ENCODE measurements at places on chromosomes 7 and 10.
A peak's percentile ranks its signal among the peaks of the same experiment; 100 is the strongest.

DNA sequence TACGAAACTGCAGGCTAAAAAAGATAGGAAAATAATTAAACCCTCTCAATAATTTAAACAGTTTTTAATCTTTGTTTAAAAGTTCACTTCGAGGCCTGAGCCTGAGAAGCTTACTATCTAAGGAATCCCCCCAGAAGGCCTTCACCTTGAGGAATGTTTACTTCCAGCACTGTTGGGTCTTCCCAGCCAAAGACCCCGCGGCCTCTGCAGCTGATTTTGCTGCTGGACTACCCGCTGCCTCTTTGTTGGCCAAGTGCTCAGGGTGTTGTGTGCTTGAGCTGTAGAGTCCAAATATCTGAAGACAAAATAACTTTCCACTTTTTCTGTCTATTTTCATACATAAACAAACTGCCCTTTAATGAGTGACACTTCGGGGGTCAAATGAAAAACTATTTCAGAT lies 292.7 kb downstream of the GLRX3 start:
- DNase-seq, result no peak

- no peak for DNase-seq
Observed at GRCh38 chr10:51789118-51789517, 89.7 kb upstream of the CSTF2T start.

GRCh38 chr10:31582365-31583052 lies 263.5 kb downstream of the ZEB1 start:
- DNase-seq, result no peak

DNA sequence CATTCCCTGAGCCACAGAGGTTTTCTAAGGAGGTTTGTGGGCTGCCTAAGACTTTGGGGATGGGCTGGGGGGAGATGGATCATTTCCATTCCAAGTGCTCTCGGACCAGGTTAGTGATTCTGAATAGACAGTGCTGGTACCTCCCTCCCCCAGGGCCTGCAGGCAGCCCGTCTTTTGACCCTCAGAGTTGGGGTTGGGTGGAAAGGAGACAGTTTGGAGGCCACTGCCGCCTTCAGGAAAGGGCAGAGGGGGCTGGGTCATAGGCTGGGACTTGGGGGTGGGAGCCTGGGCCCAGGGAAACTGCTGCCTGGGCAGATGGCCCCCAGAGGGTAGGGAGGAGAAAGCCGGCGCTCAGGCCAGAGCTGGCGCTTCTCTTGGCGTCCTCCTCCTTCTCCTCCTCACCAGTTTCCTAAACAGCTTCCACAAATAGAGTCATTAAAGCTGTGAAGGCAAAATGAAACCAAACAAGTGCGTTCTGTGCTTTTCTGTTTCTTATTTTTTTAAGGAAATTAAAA lies 4.4 kb downstream of the UNC5B start:
- no peak for DNase-seq

DNA sequence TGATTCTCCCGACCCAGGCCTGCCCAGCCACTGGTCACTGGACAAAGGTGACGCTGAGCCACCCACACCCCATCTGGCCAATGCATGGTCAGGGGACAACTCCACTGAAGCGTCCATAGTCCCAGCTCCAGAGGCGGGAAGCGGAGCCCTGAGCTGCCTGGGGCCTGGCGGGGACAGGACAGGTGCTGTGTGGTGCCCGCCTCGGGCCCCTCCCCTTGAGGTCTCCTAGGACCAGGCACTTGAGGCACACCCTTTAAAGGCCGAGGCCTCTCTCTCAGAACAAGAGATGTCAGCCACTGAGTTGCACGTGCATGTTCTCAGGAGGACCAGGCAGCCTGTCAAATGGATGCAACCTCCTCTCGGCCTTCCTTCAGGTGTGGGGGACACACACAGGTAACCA lies 52.5 kb upstream of the PPP2R2D start:
- no peak for DNase-seq

DNA sequence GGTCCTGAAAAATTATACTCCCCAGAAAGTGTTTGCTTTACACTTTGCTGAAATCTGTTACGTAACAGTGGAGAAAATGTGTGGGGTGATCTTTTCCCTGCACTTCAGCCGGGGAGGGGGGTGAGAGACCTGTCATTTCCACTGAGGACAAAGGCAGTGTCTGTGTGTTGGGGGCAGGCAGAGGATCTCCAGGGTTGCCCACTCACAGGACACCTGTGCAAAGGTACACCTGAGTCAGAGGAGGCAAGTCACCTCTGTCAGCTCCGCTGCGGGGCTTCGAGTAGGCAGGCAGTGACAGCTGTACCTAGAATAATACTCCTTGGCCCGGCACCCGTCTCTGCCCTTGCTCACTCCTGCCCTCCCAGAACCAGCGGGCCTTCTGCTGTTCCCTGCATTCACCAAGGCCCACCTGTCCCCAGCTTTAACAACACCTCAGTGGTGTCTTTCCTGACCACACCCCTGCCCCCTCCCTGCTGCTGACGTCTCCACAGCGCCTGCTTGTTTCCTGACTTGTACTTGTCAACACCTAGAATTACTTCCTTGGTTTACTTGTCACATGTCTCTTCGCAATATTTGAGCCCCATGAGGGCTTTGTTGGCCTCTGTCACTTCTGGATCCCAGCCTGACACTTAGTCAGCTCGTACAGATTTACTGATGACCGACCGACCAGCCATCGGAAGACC lies 159.2 kb downstream of the NEURL1 start:
- DNase-seq, result no peak

- DNase-seq, result no peak
Observed at GRCh38 chr7:36598054-36598674, 126.1 kb downstream of the AOAH start.

GRCh38 chr7:104299323-104299722 lies 29.1 kb upstream of the LHFPL3 start:
- no peak for DNase-seq

- DNase-seq, result no peak
Observed at GRCh38 chr7:158824028-158824427, 5.3 kb downstream of the ESYT2 start.

GRCh38 chr10:44042926-44043602 lies 341.8 kb downstream of the CXCL12 start:
- no peak for DNase-seq

DNA sequence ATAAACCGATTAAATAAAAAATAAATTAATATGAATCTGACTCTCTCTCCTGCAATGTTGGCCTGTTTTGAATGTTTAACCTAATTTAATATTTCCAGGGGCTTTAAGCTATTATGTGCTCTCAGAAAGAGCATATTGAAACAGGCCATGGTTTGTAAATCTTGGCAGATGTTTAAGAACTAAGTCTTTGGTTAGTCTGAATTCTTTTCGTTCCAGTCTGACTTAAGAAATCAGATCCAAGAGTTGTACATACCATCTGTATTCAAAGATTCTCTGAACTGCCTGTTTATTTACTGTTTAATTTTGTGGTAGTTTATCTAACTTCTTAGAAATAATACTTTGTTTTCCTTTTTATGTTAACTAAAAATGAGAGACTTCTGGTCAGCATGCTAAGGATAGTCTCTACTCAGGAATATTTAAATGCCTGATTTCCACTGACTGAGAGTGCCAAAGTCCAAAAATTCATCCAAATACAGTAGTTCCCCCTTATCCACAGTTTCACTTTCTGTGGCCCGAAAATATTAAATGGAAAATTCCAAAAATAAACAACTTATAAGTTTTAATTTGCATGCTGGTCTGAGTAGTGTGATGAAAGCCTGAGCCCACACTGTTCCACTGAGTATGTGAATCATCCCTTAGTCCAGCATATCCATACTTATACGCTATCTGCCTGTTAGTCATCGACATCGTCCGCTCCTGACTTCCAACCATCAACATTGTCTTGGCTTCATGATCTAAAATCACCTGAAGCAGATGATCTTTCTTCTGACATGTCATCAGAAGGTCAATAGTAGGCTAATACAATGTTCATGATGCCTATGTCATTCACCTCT lies 238.1 kb upstream of the CSTF2T start:
- DNase-seq, result no peak

DNA sequence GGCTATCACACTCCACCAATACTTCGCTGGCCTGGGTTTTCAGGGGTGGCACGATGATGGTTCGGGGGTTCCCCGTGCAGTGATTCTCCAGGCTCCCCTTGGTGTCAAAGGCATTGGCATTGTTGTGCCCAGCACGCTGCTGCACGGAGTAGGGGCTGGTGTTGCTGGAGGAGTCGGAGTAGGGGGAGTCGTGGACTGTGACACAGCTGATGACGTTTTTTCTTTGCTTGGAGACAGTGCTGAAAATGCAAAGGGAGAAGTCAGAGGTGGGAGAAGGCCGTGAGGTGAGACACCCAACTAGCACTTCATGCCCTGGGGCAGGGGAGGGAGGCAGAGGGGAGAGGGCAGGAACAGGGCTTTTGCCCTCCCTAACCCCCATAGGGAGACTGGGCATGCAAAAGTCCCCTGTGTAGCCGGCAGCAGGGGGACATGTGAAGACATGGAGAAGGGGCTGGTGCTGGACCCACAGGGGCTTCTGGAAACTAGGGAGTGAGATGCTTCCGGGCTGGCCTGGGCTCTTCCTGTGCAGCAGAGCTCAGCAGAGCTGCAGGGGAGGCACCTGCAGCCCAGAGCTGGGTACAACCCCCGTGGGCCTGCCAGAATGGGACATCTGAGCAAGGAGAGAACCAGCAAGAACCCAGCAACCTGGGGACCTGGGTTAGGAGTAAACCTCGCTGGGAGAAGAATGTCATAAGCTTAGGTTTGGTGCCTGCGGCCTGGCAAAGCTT lies 60.5 kb downstream of the CLEC2L start:
- no peak for DNase-seq

GRCh38 chr7:111074071-111074747 lies 16.7 kb upstream of the LRRN3 start:
- DNase-seq, result no peak

DNA sequence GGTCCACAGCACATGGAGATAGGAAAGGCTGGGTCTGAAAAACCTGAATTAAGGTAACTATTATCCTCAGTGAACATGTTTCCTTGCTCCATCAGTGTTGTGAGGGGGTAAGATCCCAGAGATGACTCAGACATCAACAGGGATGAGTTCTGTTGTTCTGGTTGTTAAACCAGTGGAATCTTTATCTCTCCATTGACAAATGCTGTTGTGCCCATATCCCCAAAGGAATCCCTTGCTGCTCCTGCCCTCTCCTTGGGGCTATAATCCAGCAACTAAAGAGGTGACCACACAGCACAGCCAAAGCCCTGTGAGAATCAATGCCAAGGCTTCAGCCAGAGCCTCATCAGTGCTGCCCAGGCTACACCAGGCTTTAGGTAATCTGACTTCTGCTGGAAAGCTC lies 113.4 kb downstream of the JAZF1 start:
- DNase-seq, result no peak

GRCh38 chr10:113345826-113346624 lies 206.8 kb upstream of the HABP2 start:
- DNase-seq, result no peak

- DNase-seq, result no peak
Observed at GRCh38 chr10:16478801-16479200, 42.0 kb downstream of the PTER start.

DNA sequence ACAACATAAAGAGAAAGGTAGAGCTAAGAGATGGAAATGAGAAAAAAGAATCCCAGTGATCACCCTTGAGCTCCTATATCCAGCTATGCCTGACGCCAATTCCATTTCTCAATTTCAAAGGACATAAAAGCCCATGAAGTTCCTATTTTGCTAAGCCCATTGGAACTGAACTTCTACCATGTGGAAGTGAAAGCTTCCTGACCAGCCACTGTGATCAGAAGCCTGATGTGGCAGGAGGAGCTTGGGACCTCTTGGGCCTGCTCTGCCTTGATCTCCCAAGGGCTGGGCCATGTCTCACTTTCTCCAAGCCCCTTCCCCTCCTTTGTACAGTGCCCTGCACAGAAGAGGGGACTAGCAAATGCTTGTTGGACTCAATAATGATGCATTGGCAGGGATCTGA lies 52.7 kb downstream of the PRLHR start:
- DNase-seq, result no peak

DNA sequence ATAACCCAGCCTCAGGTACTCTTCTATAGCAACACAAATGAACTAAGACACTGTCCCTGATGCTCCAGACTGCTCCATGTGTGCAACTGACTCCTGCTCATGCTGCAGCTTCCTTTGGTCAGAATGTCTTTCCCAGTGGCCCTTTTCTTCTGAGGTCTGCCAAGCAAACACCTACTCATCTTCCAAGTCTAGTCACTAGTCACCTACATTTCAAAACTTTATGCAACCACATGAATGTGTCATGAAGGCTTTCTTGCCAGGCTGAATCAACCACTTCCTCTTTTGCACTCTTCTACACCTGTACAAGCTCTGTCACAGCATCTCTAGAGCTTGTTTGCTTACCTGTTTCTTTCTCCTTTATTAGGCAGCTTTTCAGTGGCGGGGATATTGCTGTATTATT lies 75.8 kb downstream of the LSMEM1 start:
- peak; percentile 74 for DNase-seq

DNA sequence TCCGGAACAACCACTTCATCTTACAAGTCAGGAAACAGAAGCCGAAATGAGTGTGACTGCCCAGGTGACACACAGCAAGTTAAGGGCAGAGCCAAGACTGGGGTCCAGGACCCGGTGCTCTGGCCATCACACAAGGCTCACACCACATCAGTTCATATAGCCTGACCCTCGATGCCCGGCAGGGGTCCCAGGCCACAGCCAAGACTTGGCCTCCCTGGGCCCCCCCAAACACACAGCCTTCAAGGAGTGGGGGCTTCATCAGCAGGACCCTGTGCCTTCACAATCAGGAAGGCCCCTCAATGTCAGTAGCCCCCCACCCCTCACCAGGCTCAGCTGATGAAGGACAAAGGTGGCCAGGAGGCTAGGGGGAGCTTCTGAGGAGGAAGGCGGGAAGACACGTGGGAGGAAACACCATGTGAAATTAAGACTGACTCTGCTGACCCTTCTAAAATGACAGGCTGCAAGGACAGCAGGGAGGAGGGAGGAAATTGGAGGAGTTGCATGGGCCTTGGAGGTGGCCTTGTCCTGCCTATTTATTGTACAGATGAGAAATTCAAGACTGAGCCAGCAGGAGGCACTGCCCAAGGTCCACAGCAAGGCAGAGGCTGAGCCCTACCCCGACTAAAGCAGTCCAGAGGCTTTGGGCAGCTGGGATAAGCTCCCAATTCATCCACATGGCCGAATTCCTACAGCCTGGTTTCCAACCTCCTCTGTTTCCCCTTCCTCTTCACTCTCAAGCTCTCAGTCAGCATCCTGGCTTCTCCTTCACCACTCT lies 216.1 kb upstream of the ZMIZ1 start:
- DNase-seq, result peak; percentile 4

- DNase-seq, result no peak
Observed at GRCh38 chr10:36493516-36493880, 631.9 kb upstream of the ANKRD30A start.

DNA sequence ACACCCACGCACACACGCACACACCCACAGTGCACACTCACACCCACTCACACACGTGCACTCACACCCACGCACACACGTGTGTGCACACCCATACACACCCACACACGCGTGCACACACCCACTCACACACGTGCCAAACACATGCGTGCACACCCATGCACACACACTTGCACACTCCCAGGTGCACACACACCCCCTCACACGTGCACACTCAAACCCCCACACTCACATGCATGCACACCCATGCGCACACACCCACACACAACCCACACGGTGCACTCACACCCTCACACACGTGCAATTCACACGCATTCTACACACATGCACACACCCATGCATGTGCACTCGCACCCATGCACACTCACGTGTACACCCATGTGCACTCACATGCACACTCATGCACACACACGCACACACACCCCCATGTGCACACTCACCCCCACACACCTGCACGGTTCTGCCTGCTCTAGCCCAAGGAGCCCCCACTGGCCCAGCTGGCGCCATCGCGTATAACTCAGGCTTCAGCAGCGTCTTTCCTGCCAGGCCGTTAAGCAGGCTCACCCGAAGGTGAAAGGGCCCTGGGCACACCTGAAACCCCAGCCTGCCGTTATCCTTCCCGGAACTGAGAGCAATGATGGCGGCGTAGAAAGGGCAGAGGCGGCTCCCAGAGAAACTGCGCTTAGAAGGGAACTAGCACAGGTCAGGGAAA lies 63.9 kb upstream of the PDGFA start:
- no peak for DNase-seq

Data from RPMI8226 (cell line).